Amygdala (tissue), 56 donors: ENCODE measurements at places on chromosomes 2 and 18.

DNA sequence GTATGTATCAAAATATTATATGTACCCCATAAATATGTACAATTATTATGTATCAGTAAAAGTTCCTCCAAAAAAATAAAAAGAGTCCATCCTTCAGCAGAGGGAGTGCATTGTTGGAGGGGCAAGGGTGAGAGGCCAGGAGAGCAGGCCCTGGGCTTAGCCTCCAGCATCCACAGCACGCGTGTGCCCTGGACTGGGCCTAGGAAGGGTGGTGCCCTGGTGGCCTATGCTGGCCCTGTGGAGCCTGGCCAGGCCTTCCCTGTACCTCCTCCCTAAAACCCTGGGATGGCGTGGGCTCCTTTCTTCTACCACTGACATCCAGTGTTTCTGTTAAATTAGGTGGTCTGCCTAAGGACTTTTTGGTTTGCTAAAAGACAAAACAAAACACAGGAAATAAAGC, 93.4 kb downstream of the SH3RF3 start:
- no peak for DNase-seq

- no peak for DNase-seq
Observed at GRCh38 chr2:23286031-23286757, 98.8 kb upstream of the KLHL29 start.

DNA sequence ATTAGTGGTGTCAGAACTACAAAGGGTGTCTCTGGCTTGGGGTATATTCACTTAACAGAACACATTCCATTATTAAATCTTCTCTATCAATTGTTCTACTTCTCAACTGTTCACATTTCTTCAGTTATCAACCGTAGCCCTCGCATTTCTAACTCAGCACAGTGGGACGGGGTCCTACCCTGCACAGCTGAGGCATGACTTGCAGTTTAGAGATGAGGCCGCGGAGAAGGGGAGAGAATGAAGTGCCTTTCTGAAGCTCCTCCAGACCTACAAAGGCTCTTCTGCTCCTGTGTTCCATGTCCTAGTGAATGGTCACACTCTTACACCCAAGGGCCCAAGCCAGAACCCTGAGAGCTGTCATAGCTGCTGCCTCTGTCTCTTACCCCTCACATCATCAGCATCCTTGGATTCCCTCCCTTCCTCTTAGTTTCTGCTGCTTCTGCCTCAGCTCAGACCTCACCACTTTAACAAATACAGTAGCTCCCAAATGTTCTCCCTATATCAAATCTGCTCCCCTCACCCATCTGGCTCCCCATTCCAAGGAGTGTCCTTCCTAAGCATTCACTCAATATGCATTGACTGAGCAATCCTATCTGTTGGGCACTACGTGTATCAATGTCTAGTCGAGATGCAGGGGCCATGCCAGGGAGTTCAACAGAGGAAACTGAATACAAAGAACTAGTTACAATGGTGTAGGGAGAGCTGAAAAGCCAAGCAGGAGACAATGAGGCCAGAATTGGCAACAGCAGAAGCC, 34.3 kb upstream of the MRPL19 start:
- DNase-seq = no peak

GRCh38 chr2:232839411-232840079, 30.5 kb upstream of the SNORC start:
- no peak for DNase-seq

GRCh38 chr2:60555783-60556139, 2.3 kb upstream of the BCL11A start:
- no peak for DNase-seq

- no peak for DNase-seq
Observed at GRCh38 chr2:130913891-130914290, 77.2 kb downstream of the ARHGEF4 start.

GRCh38 chr2:186199029-186199428, 287.0 kb upstream of the ZC3H15 start:
- no peak for DNase-seq

DNA sequence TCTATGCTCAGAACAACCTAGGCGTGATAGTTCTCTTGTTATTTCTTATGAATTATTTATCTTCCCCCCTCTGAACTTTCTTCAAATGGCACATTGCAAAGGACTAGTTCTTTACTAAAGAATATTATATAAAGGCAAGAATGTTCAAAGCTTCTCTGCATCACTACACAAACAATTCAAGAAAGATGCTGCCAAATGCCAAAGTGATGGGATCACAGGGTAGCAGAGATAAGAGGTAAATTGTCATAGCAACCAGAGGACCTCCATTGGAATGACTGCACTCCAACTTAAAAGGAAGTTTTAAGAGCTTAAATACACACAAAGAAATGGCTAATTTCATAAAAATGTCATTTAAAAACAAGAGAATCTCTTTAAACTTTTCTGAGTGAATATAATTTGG, 72.8 kb downstream of the AQP4 start:
- no peak for DNase-seq

- DNase-seq = no peak
Observed at GRCh38 chr2:152078662-152079061, 20.2 kb downstream of the CACNB4 start.

GRCh38 chr2:226802573-226802972, 3.0 kb upstream of the IRS1 start:
- DNase-seq = no peak

GRCh38 chr2:172087780-172088244, 2.5 kb downstream of the DLX1 start:
- no peak for DNase-seq

GRCh38 chr2:10325278-10326145, 22.8 kb downstream of the HPCAL1 start:
- no peak for DNase-seq

DNA sequence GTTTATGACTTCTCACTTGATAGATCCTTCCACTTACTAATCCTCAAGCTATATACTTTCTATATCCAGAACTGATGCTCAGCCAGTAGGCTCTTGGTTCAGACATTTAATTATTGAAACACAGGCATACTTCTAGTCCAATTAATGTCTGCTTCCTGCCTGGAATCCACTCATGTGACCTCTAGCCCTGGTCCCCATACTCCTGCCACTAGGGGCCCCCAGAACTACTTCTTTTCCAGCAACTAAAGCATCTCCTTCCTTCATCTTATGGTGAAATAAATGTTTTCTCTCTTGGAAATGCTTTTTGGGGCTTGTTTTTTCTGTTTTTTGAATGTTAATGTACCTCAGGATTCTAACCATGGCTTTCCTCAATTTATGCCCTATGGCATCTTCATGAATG, 527.6 kb downstream of the SATB2 start:
- DNase-seq = no peak
